ENCODE measurements at places on chromosomes 12 and 14.

DNA sequence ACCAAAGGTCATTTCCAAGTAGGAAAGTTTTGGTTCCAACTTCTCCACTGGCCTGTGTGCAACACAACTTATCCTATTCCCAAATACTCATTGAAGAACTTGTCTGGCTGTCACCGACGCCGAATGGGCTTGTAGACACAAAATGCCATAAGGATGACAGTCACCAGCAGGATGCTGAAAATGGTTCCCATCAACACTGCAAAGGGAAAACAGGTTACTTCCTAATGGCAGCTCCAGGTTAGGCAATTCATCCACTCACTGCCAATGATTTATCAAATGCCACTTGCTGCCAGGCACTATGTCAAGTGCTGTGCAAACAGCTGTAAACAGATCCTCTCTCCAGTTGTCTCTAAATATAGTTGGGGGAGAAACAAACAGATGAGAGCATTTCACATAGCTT is 6.1 kb downstream of the C12orf76 start:
- no peak for DNase-seq

DNA sequence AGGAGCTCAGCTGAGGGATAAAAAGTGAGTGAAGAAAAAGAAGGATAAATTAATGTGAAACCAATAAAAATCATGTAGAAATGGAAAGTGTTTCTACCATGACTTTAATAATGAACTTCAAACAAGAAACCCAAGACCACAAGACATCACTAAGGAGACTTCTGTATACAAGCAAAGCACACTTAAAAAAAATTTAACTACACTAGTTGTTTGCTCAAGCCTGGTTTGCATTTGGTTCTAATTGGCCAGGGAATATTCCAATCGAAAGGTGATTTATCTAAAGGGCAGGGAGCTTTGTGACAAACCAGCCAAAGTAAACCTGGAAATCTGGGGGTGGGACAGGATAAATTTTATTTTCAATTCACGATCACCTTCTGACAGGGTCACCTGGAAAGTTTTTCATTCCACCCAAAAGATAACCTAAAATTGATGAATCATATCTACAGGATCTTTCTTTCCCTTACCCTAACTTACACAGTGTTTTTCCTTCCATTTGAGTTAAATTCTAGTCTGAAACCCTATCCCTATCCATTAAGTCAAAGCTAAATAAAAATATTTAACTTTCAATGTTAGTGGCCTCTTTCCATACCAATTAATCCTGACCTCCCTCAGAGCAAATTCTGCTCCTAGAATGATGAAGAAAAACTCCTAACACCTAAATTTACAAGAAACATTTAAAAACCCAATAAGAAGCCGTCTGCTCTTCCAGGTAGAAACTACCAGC is 2.6 kb downstream of the EGLN3 start:
- no peak for DNase-seq

GRCh38 chr12:62866451-62867082 is 68.4 kb downstream of the PPM1H start:
- no peak for DNase-seq

GRCh38 chr12:54217774-54218241 is 29.0 kb upstream of the SMUG1 start:
- peak; percentile 70 for DNase-seq

GRCh38 chr12:46354802-46355199 is 17.8 kb downstream of the SLC38A2 start:
- no peak for DNase-seq

DNA sequence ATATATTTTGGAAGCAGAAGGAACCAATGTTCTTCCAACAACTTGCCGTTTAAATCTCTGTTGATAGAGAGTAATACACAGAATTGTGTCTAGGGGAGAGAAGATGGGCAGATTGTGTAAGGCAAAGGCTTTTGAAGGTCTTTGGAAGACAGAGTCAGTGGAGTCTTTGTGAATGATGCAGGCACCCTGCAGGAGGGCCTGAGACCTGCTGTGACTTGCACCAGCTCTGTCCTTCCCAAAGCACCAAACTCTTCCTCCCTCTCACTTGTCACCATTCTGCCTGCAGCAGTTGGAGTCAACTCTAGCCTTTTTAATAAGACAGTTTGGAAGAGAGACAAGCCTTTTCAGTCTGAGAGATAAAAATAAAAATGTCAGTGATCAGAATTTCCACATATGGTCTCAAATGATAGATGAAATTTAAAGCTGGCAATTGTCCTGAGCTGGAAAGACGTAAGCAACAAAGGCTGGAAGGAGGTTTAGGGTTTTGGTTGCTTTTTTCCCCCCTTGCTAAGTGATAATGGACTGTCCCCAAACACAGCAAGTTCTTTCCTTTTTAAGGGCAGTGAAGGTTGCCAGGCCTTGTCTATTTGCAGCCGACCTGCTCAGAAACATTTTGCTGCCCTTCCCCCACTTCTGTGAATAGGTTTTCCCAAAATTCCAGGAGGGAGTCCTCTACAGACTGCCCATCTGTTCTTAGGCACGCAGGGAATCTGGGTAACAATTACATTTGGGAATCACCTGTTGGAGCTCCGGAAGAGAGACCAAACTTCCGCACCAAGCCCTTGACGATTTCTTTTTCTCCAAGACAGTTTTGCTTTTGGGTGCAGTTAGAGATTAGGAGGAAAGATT is 103.0 kb upstream of the NTF3 start:
- DNase-seq, result no peak

GRCh38 chr12:90959538-90960139 is 4.7 kb upstream of the CCER1 start:
- peak; percentile 84 for DNase-seq

DNA sequence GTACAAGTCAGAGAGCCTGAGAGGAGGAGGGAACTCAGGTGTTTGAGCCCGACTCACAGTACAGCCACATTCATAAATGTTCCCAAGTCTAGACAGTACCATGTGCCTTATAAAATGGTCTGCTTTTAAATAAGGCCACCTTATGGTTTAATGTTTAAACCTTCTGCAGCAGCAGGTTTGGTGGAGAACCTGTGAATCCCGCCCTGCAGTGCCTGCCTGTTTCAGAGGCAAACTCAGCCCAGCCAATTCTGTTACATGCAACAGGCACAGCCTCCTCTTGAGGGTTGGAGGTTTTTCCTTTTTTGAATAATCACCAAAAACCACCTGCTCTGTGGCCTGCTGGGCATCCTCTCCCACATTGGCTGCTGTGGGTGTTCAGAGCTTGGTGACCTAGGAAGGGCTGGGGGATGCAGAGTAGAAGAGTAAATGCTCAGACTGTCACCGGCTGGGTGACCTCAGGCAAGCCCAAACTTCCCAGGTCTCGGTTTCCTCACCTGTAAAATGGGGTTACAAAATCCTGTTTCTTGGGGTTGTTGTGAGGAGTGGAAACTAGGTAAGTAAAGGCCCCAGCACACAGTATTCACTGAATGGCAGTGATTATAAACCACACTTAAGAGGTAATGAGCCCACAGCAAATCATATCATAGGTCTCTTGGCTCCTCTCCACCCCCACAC is 28.0 kb downstream of the NUAK1 start:
- no peak for DNase-seq

GRCh38 chr14:90060312-90060964 is 1.4 kb upstream of the KCNK13 start:
- DNase-seq, result peak; percentile 45

DNA sequence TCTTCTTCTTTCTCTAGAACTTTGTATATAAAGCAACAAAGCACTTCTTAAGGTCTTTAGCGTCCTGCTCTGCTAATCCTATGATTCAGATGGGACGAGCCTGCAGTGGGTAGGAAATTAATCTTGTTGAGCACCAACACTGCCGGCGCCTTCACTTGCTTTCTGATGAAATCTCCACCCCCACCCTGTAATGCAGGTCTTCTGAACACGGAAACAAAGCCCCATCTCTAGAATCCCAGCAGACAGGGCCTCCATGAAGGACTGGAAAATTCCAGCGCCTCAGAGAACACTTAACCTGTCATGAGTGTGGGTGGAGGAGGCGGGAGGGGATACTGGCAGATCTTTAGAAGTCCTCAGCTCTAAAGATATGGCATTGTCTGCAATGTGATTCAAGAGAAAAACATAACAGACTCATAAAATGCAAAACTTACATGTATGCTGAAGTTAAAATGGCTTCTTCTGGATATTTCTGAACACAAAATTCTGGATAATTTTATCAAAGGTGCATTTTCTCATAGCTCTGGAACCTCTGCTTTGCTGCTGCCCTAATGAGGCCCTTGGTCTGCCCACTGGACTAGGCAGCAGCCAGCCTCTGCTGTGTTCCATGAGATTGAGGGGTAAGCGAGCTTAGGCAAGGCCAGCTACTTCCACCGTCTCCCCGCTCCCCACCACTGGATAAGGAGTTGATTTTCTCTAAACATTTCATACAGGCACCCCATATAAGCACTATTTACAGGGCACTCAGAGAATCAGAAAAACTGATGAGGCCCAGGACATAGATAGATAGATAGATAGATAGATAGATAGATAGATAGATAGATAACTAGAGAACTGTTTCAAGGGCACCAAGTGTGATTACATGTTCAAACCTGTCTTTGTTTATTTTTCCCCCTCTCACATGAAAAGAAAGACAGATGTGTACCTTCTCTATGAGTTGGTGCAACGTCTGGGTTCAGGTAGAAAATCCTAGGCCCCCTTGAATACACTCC is 43.1 kb downstream of the ZFP36L1 start:
- no peak for DNase-seq

- no peak for DNase-seq
Observed at GRCh38 chr14:26841920-26842741, 244.3 kb upstream of the NOVA1 start.

GRCh38 chr12:111436811-111437210 is 31.1 kb downstream of the SH2B3 start:
- DNase-seq, result no peak

DNA sequence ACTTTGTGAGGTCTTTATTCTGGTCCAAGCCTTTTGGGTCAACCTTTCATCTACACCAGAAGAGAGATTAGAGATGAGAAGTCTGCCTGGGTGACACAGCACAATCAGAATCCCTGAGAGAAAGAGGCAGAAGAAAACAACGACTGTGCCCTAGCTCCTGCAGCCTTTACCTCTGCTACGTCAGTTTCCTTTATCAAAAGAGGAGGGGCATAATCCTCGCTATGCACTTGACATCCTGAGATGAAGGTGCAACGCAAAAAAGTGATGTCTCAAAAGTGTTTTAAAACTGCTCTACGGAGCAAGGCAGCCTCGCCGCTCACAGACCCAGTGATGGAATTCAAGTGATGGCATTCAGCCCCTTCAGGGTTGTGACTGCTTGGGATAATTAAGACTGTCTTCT is 21.7 kb downstream of the ZDHHC22 start:
- DNase-seq, result no peak

- DNase-seq, result no peak
Observed at GRCh38 chr12:65536876-65537681, 258.6 kb downstream of the MSRB3 start.

DNA sequence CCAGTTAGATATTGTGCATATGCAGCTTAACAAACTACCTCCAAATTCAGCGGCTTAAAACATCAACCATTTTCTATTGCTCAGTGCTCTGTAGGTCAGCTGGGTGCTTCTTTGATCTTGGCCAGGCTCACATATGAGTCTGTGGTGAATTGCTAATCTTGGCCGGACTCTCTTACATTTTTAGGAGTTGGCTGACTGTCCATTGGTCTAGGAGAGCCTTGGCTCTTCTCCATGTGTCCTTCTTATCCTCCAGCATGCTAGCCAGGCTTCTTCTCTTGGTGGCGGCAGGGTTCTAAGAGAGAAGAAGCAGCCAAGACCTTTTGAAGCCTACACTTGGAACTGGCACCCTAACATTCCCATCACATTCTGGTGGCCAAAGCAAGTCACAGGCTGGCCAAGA is 174.3 kb upstream of the PWP1 start:
- no peak for DNase-seq

GRCh38 chr12:93848523-93849101 is 171.4 kb downstream of the CRADD start:
- DNase-seq, result no peak

DNA sequence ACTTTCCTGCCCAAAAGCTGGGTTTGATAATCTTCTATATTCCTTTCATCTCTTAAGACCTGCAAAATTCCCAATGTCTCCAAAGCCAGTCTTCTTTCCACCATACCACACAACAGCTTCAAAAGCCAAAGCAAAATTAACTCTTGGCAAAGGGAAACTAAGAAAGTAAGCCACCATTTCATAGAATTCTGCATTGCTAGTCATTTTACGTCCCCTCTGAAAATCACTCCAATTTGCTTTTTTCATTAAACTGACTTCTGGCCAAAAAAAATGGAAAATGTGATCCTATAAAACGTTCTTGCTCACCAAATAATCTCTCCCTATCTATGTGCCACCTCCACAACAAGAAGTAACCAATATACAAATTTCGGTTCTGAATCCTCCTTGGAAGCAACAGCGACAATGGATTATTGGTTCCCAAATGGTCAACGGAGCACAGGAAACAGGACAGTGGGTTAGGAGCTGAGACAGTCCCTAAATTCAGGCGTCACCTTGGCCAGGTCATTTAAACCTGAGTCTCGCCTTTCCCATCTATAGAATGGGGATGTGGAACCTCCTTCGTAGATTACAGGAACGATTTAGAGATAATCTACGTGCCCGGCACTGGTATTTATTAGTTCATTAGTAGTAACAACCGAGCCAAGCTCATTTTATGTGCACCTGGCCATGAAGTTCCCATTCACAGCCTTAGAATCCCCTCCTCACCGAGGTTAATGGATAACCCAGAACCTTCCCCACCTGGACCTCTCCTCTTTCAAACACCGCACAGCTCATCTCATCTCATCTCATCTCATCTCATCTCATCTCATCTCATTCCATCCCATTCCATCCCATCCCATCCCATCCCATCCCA is 1.2 kb downstream of the NT5DC3 start:
- DNase-seq, result no peak

DNA sequence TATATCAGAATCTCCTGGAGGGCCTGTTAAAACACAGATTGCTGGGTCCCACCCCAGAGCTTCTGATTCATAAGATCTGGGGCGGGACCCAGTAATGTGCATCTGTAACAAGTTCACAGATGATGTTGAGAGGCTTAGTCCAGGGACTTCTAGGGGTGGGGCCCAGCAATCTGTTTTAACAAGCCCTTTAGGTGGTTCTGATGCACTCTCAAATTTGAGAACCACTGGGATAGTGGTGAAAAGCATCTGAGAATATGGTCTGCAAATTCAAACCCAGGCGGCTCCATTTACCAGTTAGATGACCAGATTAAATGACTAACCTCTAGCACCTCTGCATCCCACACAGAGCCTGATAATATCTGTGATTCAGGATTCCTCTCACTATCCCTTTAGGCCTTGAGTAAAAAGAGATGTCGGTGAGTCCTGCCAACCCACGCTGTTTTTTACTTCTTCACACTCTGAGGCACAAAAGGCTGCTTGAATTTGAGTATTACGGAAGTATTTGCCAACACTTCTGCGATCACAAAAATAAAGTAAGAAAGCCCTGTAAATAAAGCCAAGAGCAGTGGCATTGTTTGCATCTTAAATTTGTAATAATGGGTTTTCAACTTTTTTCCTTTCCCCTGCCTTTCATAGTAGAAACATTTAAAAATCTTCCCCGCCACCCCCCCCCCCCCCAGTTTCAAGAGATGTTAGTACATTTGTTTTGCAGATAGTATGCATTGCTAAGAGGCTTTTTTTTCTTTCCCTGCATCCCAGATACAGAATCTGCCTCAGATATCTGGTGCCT is 1.8 kb upstream of the FRS2 start:
- no peak for DNase-seq

- DNase-seq, result no peak
Observed at GRCh38 chr14:105322791-105323556, 8.4 kb downstream of the PACS2 start.

- DNase-seq, result no peak
Observed at GRCh38 chr12:10661338-10661737, 12.5 kb downstream of the STYK1 start.

Measured in brain (organoid and tissue), 16 donors.